ENCODE measurements at places on chromosomes 11 and 22. TPM values are rescaled to one million over a fixed set of nuclear protein-coding genes. Genes with fewer than 3 reads are reported as not detected.

- DNase-seq = no peak
Observed at GRCh38 chr22:44661659-44662569, 40.1 kb upstream of the PRR5 start.

DNA sequence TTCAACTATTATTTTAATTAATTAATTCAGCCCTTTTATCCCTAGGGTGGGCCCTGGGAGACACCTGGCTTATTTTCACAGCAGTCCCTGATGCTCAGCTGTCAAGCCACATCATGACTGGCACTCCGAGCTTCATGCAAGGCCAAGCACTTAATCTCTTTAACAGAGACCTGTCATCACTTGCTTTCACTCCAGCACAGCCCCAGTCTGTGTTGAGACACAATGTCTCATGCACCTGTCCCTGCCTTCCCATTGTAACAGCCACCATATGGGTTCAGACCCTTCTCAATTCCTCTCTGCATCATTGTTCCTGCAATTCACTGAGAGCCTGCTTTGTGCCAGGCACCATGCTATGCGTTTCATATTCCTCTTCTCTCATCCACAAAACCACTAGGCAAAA lies 222.2 kb upstream of the TENM4 start:
- DNase-seq = no peak

Gene SCO2
- total RNA-seq = 1.1 TPM

Gene ABCG4
- total RNA-seq = 0.10 TPM

DNA sequence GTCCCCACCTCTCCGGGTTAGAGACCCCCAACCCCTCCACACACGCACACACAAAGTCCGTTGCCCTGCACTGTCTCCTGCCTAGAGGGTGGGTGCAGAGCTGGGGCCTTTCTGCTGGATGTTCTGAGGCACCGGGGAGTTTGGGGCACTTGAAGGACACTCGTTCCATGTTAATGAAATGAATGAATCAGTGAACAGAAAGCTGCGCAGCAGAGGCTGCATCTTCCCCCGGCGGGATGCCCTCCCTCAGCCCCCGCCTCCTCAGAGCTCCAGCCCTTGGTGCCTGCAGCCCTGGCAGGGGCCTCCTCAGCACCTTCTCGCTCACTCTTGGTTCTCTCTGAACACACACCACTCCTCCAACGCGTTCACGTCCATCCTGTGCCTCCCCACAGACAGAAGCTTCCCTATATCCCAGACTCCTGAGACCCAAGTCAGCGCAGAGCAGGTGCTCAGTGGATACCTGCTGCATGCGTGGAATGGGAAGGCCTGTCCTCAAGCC lies 611.9 kb downstream of the TBC1D22A start:
- no peak for DNase-seq

Gene MYRF
- total RNA-seq = 1.5 TPM

Gene CTTN
- 458 TPM for total RNA-seq
